ENCODE measurements at places on chromosomes 11 and 22.

GRCh38 chr11:85590848-85591483 is 36.2 kb downstream of the DLG2 start:
- peak; percentile 47 for DNase-seq

DNA sequence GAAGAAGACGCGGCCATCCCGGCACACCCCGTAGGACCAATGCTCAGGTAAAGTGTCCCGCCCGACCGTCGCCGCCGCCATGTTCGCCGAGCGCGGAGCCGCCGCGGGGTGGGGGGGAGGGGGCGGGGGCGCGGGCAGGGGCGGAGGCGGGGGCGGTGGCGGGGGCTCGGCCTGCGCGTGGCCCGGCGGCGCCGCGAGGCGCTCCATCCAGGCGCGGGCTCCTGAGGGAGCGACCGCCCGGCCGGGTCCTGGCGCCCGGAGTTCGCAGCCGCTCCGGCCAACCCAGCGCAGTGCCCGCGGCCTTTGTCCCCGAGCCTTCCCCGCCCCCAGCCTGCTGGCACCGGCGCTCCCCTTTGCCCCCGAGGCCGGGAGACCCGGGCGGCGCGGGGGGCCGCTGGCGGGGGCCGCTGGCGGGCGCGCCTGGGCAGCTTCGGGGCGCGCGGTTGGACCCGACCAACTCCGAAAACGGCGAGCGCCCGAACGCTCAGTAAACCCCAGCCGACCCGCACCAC is at the start of gene PLEKHA7:
PLEKHA7 (minus strand) TSS at position 94 of the 512 bp plus-strand sequence; CDS start at position 81, 13 bp downstream.
- no peak for DNase-seq

DNA sequence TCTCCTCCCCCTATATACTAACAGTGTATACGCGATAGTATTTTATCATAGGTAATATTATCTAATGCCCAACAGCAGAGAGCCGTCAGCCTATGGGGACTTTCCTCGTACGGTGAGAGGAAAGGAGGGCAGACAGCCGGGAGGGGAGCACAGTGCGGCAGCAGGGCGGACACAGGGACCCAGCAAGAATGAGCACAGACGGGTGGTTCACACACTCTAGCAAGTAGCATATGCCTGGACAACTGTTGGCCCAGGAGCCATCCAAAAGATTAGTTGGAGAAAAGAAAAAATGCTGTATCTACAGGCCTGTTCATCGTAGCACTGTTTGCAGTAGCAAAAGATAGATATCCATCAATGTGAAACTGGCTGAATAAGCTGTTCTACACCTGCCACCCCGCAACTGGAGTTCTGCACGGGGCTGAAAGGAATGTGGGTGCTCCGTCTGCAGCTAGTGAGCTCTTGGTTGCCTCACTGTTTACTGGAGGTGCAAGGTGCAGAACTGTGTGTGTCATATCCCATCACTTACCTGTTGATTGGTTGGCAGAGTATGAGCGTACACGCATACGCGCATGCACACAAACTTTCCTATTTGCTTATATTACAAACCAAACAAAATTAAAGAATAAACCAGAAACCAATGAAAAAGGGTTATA is 324.3 kb downstream of the TBC1D22A start:
- DNase-seq = no peak

GRCh38 chr11:57356268-57356667 is 18.1 kb downstream of the P2RX3 start:
- no peak for DNase-seq

GRCh38 chr11:134357545-134357839 is 25.7 kb downstream of the GLB1L2 start:
- DNase-seq = no peak

- no peak for DNase-seq
Measured at GRCh38 chr11:20351751-20352262, 11.7 kb upstream of the HTATIP2 start.

- DNase-seq = peak; percentile 64
Measured at GRCh38 chr22:37559901-37560607, at the start of gene CDC42EP1. CDC42EP1 (plus strand) TSS chr22:37560480; CDS start chr22:37566350, 5,870 bp downstream.

DNA sequence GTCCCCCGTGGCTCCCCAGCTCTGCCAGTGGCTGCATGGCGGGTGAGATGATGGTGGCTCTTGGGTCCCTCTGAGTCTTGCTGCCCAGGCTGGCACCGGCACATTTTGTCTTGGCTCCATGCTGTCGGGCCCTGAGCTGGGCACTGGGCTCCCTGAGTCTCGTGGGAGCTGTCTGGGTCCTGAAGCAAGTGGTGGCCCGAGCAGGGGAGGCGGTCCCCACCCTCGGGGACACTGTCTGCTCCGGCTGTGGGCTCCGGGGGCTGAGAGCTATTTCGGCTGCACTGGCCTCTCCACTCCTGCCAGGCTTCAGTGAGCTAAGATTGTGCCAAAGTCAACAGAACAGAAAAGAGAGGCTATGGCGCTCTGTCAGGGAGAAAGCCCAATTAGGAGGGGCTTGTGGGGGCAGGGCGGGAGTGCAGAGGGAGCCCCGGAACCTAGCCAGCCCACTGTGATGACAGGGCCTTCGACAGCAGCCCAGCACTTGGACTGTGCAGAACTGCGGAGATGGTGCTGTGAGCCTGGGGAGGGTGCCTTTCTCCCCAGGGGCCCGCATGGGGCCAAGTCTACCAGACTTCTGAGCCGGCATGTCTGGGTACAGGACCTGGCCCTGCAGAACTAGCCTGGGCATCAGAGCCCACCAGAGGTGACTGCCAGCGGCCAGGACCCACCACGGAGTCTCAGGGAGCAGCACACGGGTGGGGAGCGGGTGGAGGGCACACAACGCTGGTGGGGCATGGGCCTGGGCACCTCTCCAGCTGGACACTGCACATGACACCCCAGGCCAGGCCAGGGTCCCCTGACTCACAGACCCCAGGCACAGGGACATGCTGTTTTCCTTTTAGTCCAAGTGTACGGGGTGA is 38.0 kb downstream of the RTN4R start:
- DNase-seq = no peak

GRCh38 chr11:126135235-126136176 is 72.8 kb upstream of the CDON start:
- DNase-seq = no peak

GRCh38 chr11:69308936-69309615 is 15.1 kb downstream of the MYEOV start:
- no peak for DNase-seq

DNA sequence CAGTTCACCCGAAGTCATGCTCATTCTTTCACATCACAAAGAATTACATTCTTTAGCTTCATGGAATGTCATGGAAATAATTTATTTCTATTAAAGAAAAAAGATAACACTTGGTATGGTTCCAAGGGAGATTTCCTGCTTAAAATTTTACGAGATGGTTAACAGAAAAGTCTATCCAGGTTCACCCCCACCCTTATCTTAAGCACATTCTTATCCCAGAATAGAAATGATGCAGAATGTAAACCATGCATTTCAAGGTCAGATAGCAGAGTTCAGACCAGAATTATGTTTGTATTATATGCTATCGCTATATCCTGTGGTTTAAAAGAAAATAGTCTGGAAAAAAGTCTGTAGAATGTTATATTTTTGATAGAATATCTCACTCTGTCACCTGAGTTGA is 58.7 kb downstream of the GAS2 start:
- peak; percentile 76 for DNase-seq

GRCh38 chr11:115497303-115497702 is 6.9 kb downstream of the CADM1 start:
- no peak for DNase-seq

GRCh38 chr11:47914743-47915142 is 65.6 kb upstream of the PTPRJ start:
- peak; percentile 57 for DNase-seq

DNA sequence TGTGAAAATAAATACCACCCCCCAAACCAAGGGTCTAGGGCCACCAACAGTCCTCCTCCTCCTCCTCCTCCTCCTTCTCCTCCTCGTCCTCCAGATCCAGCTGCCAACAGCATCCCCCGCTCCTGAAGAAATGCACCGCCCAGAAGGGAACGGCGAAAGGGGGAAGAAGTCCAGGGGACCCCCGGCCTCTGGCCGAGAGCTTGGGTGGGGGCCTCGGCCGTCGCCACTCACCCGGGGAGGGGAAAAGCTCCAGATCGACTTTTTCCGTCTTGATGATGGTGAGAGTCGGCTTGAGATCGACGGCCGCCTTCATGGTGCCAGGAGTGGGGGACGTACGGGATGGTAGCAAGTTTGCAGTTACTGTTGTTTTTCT is 65.7 kb downstream of the ETS1 start:
- DNase-seq = no peak

DNA sequence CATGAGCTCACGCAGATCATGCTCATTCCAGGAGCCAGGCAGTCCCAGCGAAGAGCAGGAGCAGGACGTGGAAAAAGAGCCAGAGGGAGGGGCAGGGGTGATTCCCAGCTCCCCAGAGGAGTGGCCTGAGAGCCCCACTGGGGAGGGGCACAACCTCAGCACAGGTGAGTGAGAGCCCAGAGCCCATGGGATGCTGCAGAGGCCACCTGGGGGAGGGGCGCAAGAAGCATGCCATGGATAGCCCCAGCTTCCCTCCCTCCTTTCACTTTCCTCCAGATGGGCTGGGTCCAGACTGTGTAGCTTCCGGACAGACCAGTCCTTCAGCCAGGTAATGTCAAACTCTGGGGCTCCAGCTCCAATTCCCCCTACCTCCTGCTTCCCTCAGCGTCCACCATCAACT is 6.2 kb downstream of the SMTNL1 start:
- no peak for DNase-seq

- DNase-seq = peak; percentile 15
Measured at GRCh38 chr11:122523846-122524805, 131.4 kb upstream of the UBASH3B start.

DNA sequence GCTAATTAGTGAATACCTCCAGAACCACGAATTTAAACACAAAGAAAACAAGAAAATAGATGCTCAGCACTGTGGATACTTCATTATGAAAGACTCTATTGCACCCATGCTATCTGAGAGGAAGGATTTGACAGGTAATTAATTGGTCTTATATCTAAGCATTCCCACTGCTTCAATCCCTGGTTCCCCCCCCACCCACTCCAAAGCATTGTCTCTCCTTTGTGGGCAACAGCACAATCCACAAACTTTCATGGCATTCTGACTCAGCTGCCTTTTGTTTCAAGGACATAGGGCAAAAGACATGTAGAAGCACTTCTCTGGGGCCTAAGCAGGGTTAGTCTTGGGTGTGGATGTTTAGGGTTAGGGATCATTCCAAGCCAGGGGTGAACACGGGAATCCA is 551.4 kb downstream of the BUD13 start:
- DNase-seq = no peak

GRCh38 chr11:8201644-8202365 is 33.0 kb upstream of the RIC3 start:
- no peak for DNase-seq

DNA sequence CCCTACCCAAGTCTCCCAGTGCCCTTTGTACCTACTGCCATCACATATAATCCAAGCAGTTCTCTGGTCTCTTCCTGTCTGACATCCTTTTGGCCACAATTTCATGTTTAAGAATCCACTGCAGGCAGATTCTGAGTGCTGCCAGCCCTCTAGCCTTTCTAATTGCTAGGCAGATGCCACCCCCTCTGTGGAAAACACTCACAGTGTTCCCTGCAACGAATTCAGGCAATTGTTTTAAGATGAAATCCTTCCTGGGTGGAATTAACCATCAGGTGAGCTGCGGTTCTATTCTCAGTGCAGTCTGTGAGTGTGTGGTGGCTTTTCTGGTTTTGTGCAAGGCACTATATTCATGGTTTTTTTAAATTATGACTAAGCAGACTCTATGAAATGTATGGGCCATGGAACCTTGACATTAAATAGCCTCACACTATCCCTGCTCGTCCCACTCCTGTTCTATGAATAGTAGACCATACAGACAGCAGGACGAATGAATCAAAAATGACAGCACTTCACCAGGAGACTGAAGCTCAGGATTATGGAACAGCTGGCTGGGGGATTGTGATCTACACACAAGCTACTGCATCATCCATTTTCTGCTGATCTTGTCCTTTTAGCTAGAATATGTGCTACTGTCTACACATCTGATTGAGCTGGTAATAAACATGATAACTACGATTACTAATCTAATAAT is 29.8 kb upstream of the BMAL1 start:
- DNase-seq = no peak

DNA sequence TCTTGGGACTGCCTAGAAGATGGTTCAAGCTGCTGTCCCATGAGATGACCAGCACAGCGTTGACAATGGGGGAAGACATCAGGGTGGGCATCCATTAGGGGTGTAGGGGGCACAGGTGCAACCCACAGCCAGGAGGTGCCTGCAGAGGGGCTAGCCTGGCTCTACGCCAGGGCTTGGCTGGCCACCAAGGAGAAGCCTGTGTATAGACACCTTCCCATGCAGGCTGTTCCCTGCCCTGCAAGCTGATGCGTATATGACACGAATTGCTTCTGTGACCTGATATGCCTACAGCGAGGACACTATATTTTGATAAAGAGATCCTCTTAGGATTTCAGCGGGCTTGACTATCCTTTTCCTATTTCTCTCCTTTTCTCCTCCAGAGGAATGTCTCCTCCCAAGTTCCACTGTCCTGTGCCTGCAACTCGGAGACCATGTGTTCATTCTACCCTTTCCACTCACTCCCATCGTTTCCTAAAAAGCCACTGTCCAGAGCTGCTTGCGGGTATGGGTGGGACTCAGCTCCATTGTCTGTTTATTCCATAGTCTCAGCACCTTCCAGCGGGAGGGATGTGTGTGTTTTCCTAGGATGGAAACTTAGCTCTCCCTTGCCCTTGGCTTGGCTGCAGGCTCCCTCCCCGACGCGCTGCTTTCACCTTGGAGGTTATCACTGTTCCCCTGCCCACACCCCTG is 56.1 kb downstream of the ST14 start:
- no peak for DNase-seq

- no peak for DNase-seq
Measured at GRCh38 chr11:127157225-127157624, 156.7 kb upstream of the KIRREL3 start.

DNA sequence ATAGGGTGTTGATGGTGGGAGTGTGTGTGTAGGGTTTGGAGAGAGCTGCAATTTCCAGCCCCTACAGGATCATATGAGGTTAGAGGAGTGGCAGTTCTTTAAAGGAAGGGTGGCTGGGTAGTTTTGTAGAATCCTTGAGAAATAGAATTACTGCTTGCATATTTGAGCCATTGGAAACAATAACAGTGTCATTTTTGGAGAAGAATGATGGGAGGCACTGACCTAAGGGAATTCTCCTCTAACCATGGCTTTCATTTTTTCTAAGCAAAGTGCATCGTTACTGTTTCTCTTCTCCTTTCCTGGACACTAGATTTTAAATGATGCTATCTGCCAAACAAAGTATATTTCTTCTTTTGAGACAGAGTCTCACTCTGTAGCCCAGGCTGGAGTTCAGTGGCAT is 66.9 kb upstream of the RRM1 start:
- no peak for DNase-seq

DNA sequence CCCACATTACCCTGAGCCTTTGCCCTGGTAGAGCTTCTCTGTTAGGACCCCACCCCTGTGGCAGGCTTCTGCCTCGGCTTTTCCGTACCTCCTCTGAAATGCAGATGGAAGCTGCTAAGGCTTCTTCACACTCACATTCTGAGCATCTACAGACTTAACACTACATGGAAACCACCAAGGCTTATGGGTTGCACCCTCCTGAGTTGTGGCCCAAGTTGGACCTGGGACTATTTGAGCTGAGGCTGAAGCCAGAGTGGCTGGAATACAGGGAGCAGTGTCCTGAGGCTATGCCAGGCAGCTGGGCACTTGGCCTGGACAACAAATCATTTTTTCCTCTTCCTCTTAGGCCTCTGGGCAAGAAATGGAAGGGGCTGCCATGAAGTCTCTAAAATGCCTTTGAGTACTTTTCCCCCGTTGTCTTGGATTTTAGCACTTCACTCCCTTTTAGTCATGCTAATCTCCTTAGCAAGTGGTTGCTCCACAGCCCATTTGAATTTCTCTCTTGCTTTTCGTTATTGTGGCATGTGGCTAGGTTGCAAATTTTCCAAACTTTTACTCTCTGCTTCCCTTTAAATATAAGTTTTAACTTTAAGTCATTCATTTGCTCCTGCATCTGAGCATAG is 114.8 kb upstream of the FIBIN start:
- no peak for DNase-seq

- no peak for DNase-seq
Measured at GRCh38 chr11:131896978-131897615, 526.7 kb downstream of the NTM start.

All from amniotic epithelial cell (primary cell).